Omental fat pad (tissue), 4 donors: ENCODE measurements at places on chromosomes 7 and 10. TPM values are rescaled to one million over a fixed set of nuclear protein-coding genes. Genes with fewer than 3 reads are reported as not detected.

The AKR1C4 gene
- not detected for total RNA-seq

- no peak for DNase-seq
Observed at GRCh38 chr7:41942468-41943093, 239.7 kb upstream of the INHBA start.

- no peak for DNase-seq
Observed at GRCh38 chr7:28112012-28112411, 68.6 kb downstream of the JAZF1 start.

DNA sequence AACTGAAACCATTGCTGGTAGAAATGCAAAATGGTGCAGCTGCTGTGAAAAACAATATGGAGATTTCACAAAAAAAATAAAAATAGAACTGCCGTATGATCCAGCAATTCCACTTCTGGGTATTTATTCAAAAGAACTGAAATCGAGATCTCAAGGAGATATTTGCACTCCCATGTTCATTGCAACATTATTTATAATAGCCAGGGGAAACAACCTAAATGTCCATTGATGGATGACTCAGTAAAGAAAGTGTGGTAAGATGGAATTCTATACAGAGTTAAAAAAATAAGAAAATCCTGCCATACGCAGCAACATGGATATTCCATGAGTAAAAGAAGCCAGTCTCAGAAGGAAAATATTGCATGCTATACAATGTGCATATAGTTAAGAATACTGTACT is 290.6 kb upstream of the GHITM start:
- DNase-seq: no peak

GRCh38 chr10:74822521-74823089 is 3.8 kb upstream of the KAT6B start:
- DNase-seq: no peak

- DNase-seq: no peak
Observed at GRCh38 chr7:141349338-141349737, 201.9 kb upstream of the AGK start.

The MALRD1 gene
- 2.4 TPM for total RNA-seq

The ZNF804B gene
- not detected for total RNA-seq

The GRM3 gene
- total RNA-seq: not detected

The FRAT1 gene
- total RNA-seq: 5.2 TPM

The NANOS1 gene
- 12.2 TPM for total RNA-seq

DNA sequence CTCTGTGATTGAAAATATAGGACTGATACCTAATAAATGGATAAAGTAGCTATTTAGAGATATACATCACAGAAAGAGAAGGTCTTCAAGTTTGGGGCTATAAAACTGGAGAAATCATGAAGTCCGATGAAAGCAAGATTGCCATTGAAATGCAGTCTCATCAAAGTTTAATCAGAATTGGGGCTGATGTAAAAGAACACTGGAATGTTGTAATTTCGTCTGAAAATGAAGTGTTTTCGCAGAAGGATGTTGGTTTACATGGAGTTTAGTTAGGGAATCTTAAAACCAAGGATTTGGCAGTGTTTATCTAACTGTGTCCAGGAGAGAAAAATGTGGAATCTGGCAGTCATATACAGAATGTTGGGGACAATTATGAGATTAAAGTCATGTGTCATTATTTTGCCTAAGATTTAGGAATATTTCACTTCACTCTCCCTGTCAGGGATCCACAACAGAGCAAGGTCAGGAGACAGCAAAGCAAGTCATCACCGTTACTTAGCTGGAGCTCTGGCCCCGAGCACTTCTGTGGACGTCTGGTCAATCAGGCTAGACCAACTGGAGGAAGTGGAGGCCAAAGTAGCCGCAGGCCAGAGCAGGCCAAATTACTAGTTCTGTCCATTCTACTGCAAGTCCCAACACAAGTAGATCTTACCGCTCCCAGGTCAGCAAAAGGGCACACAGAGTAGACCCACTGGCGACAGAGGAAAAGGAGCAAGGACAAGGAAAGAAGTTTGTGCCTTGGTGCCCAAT is 37.0 kb downstream of the EPDR1 start:
- DNase-seq: no peak

The PLEKHS1 gene
- not detected for total RNA-seq

The SFRP5 gene
- not detected for total RNA-seq

GRCh38 chr10:108249940-108250339 is 1085.4 kb upstream of the SORCS1 start:
- DNase-seq: no peak

The CAMK1D gene
- total RNA-seq: 10.0 TPM

- DNase-seq: no peak
Observed at GRCh38 chr10:3524086-3524960, 260.7 kb downstream of the KLF6 start.

DNA sequence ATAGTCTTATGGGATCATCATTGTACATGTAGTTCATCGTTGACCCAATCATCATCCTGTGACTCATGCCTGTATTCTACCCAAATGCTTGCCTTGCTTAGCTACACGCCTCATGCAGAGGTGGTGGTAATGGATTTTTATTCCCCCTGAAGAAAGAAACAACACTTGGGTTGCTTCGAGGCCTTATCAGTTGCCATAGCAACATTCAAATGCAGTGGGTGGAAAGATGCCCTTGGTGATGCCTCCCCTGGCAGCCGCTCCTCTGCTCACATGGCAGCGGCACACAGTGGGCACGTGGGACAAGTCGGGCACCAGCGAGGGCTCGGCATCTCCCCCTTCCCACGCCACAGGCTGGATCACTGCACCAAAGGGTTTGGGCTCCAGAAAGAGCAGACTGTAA is 54.0 kb upstream of the NMT2 start:
- DNase-seq: no peak

- no peak for DNase-seq
Observed at GRCh38 chr7:143383642-143383957, 2.5 kb downstream of the ZYX start.

The ABCB1 gene
- total RNA-seq: 11.5 TPM

The PODXL gene
- total RNA-seq: 71.3 TPM

GRCh38 chr7:38928506-38928905 is 19.5 kb upstream of the VPS41 start:
- no peak for DNase-seq

DNA sequence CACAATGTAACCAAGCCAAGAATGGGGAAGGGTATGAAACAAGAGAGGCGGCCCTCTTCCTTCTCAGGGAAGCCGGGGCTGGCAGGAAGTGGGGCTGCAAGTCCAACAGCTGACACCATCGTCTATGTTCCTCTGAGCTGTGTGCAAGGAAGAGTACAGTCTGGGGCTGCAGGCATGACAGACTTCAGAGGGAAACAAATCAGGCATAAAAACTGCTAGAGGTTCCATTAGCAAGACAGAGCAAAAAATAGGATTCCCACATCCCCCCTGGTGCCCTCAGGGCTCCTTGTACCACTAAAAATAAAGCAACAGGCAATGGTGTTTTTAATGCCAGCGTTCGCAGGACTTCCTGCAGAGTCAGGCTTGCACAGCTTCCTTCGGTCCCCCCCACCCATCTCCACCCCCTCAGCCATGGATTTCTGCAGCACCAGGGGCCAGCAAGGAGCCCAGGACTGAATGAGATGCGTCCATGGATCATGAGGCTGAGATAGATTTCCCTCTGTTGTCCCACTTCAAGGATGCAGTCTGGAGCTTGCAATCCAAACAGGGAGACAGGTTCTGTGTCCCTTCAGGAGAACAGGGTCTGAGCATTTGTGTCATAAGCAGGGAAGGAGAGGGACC is 34.6 kb downstream of the KCNMA1 start:
- no peak for DNase-seq

DNA sequence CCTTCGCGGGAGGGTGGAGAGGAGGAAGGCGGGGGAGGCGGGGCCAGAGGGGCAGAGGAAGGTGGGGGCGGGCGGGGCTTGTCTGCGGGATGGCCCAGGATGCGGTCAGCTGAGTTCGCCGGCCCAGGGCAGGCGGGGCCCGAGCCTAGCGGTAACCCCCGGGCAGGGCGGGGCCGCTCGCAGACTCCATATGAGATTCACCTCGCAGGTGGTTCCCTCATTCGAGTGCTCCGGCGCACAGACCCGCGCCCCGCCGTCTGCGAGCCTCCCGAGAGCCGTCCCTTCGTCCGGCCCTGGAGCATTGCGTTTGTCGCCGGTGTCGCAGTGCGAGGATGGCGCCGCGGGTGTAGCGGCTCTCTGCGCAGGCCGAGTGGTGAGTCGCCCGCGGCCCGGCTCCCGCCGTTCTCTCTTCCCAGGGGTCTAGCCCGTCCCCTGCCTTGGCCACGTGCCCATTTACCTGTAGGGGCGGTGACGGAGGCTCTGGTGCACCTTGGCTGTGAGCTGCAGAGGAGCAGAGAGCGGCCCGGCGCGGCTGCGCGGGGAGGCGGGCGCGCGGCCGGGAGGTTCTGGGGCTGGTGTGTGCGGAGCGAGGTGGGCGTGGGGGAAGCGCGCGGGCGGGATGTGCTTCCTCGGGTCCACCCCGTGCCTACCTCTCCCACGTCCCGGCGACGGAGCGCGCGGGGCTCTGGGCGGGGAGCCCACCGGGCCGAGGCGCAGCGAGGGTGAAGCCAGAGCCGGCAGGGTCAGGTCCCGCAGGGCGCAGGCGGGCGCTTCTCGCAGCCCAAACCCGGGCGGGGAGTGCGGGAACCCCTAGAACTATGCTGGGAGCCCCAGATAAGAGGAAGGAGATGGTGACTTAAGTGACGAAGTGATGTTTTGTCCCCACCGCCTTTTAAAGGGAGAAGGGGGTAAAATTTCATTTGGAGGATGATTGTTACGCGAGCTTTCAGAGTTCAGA is at the start of gene UPP1:
Gene UPP1 (plus strand): TSS at position 220 of the 958 bp plus-strand sequence. CDS start 5,519 bp downstream, outside the sequence.
- DNase-seq: peak; percentile 83

DNA sequence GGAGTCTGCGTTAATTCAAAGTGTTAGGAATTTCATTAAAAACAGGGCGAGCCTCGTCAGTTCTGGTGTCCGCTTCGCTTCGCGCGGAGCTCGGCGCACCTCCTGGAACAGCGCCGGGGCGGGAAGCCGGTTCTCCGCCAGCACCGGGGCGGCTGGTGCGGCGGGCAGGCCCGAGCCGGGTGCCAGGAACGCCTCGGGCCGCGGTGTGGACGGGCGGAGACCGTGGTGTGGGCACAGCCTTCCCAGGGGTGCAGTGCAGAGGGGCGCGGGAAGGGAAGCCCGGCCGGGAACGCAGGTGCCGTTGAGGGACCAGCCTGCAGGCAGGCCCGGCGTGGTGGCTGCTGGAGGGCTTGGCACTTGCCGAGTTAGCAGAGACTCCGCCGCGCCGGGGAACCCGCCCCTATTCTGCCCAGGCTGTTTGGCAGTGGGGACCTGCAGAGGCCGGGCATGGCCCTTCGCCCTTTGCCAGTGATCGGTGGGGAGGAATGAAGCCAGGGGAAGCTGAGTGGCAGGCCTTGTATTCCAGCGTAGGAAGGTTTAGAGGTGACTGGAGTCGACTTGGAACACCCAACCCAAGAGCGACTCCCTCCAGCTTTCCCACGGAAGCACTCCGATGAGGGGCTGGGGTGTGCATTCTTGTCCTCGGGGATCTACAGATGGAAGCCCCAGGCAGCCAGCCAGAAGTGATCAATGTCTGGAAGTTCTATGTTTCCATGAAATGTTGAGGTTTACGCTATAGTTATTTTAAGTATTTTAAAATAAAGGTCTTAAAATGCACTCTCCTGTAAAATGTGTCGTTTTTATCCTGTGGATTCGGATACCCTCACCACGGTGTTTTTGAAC is 945 bp upstream of the RHEB start:
- DNase-seq: no peak

GRCh38 chr7:45027774-45028114 is 27.7 kb downstream of the CCM2 start:
- no peak for DNase-seq

The CALD1 gene
- total RNA-seq: 207 TPM

DNA sequence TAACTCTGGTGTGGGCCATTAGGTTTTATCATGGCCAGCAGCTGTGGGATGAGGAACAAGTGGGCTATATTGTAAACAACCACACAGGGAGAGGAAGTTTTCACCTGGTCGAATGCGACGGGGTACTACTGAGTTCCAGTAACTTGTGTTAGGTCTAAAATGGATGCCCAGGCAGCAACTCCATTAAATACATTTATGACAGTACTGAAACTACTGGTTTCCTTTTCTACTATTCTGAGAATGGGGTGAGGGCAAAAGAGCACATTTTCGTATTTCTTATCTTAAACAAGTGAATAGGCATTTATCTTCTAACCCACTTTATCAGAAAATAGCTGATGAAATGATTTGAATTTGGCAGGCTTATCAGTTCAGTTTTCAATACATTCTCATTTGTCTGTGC is 109.7 kb downstream of the C1GALT1 start:
- no peak for DNase-seq

The TRIM73 gene
- total RNA-seq: 1.6 TPM

DNA sequence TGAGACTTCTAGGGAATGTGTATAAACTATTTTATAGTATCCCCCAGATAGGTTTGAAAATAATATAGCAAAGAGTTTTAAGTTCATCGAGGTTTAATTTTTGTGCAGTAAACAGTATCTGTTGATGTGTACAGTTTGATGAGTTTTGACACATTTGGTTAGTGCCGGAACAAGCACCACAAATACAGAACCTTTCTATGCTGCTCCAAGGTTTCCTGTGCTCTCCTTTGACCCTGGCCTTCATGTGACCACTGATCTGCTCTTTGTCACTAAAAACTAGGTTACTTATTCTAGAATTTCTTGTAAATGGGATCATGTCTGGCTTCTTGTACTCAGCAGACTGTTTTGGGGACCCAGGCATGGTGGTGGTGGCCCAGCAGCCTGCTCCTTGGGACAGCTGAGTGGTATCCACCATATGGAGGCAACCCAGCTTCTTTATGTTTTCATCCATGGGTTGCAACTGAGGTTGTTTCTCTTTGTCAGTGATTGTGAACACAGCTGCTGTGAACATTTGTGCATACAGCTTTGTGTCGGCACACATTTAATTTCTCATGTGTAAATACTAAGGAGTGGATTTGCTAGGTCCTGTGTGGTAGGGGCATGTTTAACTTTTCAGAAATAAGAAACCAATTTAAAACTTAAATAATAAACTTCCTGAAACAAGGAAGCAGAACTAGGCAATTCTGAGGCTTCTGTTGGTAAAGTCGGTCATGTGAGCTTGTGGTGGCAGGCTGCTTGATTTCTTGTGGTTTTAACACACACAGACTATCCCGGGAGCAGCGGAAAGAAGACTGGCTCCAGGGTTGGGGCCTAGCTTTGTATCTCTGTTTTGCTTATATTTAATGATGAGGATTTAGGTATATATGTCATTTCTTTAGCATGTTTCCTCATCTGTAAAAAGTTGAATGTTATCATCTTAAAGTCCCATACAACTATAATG is 219.4 kb downstream of the ABCA13 start:
- DNase-seq: no peak

GRCh38 chr7:12567015-12567414 is 3.5 kb upstream of the SCIN start:
- DNase-seq: no peak
